NCI-H1417 (cell line): ENCODE measurements at places on chromosomes 11 and 22.

GRCh38 chr11:109745996-109746625 lies 324.1 kb downstream of the C11orf87 start:
- no peak for DNase-seq

DNA sequence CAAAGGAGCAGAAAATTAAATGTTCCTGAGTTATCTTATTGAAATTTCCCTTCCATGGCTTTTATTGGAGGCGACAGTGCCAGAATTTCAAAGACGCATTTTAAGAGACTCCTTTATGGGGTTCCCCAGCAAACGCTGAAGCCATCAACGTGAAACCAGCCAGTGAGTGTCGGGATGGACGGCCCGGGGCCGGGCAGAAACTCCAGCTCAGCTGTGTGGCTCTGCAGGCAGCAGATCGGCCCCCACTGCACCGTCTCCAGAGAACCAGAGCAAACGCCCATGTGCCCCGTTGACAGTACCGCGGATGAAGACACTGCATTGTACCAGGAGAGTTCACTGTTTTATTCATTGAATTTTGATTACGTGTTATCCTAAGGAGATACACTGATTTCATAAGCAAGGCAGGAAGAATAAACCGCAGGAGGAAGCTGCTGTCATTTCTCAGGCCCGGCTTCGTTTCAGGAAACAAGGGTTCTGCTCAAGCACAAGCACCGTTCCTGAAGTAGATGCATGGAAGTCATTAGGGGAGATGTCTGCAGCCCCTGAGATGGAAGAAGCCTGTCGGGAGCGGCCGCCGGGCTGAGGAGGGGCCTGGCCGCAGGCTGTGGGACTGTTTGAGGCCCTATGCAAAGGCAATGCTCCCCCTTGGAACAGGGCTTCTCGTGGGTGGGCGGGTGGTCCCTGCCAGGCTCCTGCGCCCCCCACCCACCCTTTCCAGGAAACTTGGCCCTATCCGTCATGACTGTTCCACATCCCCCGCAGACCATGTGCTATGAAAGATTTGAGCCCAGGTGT lies 639.7 kb downstream of the TBC1D22A start:
- DNase-seq = no peak

DNA sequence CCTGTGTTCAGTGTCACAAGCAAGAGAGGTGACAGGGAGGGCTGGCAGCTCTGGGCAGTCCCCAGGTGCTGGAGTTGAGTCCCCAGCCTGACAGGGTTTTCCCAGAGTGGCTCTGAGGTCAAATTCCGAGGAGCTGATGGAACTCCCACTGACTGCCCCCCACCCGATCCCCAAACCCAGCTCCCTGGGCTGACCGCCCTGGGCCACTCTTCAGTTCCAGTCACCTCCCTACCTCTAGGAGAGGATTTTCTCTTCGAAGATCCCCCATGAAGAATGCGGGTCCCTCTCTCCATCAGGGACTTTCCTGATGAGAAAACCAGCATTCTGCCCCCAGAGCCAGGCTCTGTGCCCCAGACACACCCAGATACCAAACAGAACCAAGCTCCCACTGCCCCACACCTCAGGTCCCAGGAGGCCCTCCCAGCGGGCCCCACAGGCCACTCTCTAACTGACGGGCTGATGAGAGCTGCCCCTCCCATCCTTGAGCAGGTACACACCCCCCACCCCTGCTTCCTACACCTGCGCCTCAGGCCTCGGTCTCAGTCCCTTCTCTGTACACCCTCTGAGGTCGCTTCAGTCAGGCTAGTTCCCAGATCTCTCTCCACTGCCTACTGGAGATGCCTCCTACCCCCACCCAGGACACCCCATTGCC lies 12.1 kb upstream of the RAC2 start:
- DNase-seq = no peak

- no peak for DNase-seq
Measured at GRCh38 chr11:106957030-106957482, 61.2 kb downstream of the GUCY1A2 start.

- DNase-seq = peak; percentile 3
Measured at GRCh38 chr22:42425337-42425988, 6.7 kb downstream of the NFAM1 start.

DNA sequence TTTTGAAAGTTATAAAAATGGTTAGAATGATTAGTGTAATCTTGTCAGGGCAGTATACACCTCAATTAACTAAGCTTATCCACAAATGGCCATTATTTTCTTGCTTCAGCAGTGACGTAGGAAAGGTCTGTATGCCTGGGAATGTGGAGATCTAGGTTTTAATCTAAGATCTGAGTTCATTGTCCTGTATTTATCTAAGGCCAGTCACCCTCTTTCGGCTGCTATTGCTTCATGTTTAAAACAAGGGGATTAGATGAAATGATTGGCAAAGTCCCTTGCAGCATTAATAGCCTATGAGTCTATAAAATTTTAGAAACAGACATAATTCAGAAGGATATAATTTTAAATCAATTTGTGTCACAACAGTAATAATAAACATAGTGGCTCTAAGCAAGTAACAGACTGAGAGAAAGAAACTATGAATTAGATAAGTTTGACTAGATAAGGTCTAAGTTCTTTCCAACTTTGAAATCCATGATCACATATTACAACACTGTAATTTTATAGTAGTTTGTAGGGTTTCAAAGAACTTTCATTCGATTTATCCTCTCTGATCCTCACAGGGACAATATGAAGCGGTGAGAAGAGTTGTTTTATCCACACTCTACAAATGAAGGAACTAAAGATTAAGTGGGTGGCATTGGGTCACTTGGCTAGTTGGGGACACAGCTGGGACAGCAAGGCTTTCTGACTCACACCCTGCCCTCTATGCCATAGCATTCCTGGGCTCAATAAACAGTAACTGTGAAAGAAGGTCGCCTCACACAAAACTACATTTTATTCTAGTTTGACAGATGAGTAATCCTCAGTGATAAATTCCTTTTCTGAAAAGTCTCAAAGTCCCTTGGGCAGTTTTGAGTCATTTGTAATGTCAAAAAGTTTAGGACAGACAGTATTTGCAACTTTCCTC lies 60.6 kb upstream of the RDX start:
- DNase-seq = no peak

- DNase-seq = no peak
Measured at GRCh38 chr11:66071381-66071801, 1.3 kb downstream of the PACS1 start.

DNA sequence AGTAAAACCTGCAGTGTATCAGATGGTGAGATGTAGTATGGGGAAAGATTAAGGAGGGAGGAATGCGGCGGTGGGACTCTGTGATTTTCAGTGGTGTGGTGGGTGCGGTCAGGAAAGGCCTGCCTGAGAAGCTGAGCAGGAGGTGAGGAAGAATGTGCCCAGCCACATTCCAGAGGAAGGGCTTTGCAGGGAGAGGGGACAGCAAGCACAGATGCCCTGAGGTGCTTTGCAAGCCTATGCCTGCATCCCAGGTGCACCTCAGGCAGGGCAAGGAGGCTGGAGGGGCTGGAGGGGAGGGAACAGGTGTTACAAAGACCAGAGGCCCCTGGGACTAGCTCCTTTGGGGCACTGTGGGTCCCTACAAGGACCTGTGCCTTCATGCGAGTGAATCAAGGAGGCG lies 42.1 kb downstream of the MYO7A start:
- DNase-seq = no peak

DNA sequence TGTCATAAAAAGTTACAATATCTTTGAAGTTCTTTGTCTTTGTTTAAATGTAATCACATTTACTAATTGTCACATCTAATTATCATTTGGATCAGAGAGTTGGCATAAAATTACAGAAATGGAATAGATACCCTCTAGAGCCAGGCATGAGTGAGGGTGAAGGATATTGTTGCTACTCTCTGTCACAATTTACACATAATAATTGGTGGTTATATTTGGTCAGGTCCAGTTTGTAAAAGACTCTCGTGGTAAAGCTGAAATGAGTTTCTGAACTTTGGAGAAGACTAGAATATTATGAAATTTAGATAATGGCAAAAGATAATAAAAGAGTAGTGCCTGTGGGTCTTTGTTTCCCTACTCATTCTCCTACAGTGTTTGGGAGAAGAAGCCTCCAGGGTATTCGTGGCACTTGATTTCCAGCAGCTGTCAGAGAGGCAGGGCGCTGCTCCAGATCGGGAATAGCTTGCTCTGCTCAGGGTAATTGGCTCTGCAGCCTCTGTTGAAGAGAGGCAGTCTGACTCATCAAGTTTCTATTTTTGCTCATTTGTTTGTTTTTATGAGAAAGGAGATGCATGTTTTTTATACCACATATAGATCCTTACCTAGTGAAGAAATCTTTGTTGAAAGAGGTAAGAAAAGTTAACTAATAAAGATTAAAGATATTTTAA lies 349.9 kb downstream of the CNTN5 start:
- peak; percentile 91 for DNase-seq

- no peak for DNase-seq
Measured at GRCh38 chr11:17563961-17564686, 17.1 kb downstream of the OTOG start.

- DNase-seq = no peak
Measured at GRCh38 chr11:121464352-121464946, 11.7 kb upstream of the SORL1-AS1 start.

GRCh38 chr22:44754998-44755397 lies 2.6 kb downstream of the ARHGAP8 start:
- DNase-seq = no peak

GRCh38 chr11:27973851-27974536 lies 134.0 kb downstream of the KIF18A start:
- DNase-seq = no peak

DNA sequence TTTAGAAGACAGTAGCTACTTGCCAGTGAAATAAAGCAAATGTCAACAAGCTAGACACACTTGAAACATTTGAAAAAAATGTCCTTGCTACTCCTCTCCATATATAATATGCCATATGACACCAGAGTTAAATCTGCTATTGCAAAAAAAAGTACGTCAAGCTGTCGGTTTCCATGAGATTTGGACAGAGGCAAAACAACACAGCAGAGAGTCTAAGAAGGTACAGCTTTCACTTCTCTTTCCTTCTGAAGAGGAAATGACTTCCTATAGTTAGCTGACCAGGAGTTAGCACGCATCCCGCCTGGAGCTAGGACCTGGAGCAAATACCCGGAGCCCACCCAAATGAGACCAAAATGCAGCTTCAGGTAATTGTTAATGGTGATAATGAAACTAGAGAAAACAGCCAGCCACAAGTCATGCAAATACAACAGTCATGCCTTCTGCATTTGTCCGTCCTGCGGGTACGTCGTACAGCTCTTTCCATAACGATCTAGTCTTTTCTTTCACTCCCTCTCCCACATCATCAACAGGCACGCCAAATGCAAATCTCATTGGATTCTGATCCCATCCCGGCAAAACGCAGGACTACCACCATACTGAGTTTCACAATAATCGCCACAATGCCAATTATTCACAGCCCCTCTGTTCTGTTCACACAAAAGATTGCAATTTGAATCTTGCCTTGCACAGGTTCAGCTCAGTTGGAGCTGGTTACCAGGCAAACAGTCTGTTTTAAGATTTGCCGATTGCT lies 395.0 kb upstream of the CCDC90B start:
- DNase-seq = peak; percentile 76

DNA sequence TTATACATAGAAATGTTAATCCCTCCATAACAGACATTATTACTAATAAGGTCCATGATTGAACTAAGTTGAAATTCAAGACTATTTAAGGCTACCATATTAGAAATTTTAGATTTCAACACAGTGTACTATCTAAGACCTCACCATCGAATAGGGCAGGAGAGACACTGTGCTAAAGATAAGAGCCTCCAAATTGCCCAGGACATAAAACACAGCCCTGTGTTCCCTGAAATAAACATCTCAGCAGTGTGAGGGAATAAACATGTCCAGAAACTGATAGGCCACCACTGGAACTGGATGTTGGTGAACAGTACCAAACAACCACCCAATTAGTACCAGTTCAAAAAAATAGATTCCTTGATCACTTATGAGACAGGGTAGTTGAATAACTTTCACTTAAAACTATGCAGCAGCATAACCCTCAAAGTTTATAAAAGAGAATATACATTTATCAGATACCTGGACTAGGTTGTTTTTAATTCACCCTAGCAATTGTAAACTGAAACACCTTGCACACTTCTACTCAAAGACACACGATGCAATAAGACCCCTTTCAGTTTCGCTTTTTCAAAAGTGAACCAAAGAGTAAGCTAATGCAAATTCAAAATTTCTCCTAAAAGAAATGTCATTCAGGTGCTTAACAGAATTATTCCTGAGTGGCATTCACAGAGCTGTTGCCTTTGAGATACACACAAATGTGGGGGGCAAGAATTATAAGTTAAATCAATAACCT lies 34.3 kb downstream of the USP28 start:
- DNase-seq = no peak

DNA sequence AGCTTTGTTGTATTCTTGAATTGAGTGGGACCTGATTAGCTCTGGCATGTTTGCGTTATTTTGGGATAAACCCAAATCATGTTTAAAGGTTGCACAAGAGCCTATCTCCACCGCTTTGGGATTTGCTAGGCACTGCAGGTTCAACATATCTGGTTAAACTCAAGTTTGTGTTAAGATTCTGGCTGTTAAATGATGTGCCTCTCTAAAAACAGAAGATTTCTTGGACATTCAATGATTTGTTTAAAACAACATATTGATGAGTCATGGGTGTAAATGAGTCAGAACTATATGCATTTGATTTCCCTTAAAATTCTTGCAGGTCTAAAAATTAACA lies 67.4 kb downstream of the AMOTL1 start:
- no peak for DNase-seq

- no peak for DNase-seq
Measured at GRCh38 chr22:23850136-23850611, 7.5 kb upstream of the SLC2A11 start.

DNA sequence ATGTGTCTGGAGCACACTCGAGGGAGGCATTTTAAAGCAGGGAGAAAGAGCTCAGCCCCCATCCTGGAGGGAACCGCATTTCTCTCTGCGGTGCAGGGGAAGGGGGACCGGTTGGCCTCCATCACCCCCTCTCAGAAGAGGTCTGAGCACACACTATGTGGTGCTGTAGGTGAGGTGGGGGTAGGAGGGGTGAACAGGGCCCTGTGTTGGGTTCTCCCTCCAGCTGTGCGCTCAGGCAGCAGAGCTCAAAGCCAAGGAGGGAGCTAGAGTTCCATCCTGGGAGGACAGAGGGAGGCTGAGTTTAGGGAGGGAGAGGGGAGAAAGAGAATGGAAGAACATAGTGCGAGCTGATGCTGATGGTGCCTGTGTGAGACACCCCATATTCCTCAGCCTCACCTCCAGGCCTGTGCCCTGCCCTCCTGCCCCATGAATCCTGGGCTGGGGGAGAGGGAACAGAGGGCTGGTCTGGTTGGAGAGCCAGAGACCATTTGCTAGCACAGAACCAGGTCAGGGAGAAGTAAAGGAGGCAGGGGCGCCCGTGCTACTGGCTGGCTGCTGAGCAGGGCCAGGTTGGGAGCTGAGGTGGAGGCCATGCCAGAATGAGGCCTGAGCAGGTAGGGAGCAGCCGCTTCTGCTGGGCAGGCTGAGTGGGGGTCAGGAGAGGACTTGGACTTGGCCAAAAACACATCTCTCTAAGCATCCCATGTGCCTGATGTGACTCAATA lies 43.7 kb downstream of the ALX4 start:
- no peak for DNase-seq

DNA sequence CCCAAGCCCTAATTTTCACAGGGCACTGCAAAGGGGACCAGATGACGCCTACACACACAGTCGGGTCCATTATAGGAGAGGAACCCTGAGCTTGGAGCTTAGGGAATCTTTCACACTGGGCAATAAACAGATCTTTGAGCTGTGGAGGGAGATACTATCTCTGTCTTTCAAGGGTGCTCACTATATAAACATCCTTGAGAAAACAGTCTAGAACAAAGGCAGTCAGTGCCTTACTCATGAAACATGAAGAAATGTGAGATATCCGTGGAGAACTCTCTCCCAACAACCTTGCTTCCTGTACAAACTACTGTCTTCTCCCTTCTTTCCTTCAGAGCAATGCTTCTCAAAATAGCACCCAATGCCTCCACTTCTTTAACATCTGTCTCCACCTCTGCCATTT lies 109.0 kb upstream of the APOA1 start:
- no peak for DNase-seq
